Endothelial cell of coronary artery (primary cell): ENCODE measurements at places on chromosomes 7 and 10. TPM values are rescaled to one million over a fixed set of nuclear protein-coding genes. Genes with fewer than 3 reads are reported as not detected.

LBX1 gene
- not detected in 2 replicates for total RNA-seq

BTBD16 gene
- total RNA-seq, result 0.09 TPM in 1 of 2 replicates, not detected in the other

COBL gene
- under 0.01 TPM in 1 of 2 replicates, not detected in the other for total RNA-seq

NME8 gene
- total RNA-seq, result not detected in 2 replicates

MEOX2 gene
- under 0.01 TPM in 1 of 2 replicates, not detected in the other for total RNA-seq

PDZD7 gene
- 0.27 and 0.85 TPM in 2 replicates for total RNA-seq

GPC2 gene
- total RNA-seq, result 3.9 and 5.6 TPM in 2 replicates

ASIC3 gene
- not detected in 2 replicates for total RNA-seq

TBC1D12 gene
- 7.8 and 12.0 TPM in 2 replicates for total RNA-seq

ANXA8 gene
- total RNA-seq, result 0.56 TPM in 1 of 2 replicates, not detected in the other
